ENCODE measurements at places on chromosomes 16 and 17.

DNA sequence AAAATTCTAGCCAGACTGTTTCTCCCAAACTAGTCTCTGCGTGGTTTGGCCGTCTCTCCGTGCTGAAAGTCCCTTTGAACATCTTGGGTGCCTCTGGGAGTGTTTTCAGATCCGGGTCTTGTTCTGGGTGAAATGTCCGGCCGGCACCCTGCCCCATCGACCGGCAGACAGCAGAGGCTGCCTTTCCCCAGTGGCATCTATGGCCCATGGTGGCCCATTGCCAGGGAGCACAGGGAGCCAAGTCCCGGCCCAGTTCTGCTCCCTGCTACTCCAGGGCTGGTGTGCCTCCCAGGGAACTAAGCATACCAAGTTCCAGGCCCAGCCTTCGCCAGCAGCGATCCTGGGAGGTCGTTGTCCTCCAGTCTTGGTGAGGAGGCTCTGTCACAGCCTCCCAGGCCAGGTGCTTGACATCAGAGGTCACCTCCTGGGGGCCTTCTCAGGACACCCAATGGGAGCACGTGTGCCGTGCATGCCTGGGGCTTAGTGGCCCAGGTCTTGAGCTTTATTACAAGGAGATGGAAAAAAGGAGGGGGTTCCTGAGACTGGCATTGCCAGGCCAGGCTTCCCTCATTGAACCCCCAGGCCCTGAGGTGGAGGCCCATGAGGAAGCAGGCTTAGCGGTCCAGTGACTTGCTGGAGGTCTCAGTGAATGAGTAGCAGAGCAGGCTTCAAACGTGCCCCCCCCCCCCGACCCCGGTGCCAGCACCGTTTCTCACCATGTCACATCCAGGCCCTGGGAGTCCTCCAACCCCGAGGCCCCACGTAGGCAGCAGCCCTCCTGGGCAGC is 54.0 kb downstream of the PGS1 start:
- DNase-seq, result peak; percentile 71

DNA sequence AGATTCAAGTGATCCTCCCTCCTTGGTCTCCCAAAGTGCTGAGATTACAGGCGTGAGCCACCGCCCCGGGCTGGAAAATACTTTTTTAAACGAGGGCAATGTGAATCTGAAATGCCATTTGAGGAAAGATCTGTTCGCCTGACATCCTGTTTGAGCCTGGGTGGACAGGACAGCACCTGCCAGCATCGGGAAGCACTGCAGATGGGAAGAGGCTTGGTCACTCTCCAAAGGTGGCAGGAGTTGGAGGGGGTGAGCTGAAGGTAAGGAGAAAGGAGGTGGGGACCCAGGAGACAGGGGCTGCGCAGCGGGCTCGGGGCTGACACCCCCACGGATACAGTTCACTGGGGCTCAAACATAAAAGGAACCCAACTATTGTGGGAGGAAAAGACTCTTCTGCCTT is 3.9 kb upstream of the BIRC5 start:
- DNase-seq, result no peak

DNA sequence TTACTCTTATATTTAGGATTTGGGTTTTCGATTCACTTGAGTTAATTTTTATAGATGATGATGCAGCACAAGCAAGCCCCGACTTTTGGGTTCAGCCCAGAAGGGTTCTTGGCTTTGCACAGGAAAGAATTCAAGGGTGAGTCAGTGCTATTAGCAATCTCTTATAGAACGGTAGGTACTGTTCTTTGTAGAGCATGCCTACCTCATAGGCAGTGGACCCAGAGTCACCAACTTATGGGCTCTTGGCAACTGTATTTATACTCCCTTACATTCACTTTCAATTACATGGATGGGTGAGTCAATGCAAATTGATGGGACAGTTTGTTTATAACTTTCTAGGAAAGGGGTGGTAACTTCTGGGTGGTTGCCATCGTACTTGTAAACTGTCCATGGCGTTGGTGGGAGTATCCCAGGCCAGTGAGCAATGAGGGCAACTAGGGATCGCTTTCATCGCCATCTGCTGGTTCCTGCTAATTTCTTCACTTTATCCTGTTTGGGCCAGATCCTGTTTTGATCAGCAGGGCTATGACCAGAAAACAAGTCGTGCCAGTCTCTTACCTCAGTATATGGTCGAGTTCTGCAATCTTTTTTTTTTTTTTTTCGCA is 362.6 kb downstream of the CNTNAP4 start:
- no peak for DNase-seq

DNA sequence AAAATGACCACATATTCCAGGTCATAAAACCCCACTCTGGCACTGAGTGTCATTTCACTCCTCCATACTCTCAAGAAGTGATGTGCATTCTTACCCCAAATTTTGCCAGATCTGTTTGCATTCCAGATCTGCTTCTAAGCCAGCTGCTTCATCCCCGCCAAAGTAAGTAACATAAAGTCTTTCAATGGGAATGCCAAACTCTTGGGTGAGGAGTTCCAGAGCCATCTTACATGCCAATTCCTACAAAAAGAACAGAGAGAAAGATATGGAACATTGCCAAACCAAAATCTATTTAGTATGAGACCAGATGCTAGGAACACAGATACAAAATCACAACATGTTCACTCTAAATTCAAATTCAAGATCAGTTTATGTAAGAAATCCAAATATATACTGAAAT is 12.9 kb downstream of the AARS1 start:
- DNase-seq, result no peak

DNA sequence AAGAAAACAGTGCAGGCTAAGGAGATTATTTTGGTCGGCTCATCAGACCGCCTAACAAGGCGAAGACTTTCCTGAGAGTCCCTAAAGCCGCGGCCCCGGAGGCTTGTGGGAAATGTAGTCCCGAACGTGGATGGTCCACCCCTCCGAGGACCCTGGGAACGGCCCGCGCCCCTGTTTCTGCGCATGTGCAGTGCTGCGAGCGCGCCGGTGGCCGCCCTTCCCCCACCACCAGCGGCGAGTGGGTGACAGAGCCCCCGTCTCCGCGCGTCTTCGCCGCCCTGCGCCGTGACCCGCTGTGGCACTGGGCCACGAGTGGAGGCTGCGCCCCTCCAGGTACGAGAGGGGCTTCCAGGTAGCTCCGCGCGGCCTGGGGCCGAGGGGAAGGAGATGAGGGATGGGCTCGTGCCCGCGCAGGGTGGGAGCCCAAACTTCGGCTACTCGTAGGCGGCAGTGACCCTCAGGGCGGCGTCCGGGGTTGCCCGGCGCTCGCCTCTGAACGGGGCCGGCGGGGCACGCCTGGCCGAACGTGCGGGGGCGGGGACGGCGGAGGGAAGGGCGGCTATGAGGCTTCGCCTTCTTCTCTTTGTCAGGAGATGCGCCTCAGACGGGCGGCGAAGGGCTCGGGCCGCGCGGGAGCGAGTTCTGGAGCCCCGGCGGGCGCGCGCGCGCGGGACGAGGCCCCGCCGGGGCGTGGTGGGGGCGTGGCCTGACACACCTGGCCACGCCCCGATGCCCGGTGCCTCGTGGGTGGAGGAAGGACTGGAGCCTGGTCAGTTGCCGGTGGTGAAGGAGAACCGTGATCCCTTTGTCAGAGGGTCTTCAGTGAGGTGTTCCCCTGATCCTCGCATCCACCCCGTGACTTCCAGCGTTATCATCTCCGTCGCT is at the start of gene ZFP1:
TSS of gene ZFP1 (plus strand) at position 214 of the 885 bp plus-strand sequence. CDS start 4,428 bp downstream, outside the sequence.
- peak; percentile 90 for DNase-seq

DNA sequence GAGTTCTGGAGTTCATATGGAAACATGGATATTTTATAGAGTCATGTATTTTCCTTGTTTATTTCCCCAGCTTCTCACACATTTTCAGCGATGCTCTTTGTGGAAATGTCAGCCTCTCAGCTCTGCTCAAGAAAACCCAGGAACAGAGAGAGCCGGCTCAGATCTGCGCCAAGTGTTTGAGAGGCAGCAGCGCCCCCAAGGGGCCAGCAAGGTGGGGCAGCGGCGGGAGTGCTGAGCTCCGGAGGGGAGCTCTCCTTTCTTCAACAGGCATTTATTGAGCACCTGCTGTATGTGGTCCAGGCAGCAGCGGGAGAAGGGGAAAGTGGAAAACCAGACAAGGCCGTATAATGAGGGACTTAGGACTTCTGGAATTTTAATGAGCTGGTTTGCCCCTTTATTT is 421.1 kb upstream of the C16orf82 start:
- no peak for DNase-seq

GRCh38 chr17:48540213-48540612 is 4.7 kb downstream of the HOXB2 start:
- DNase-seq, result no peak

- DNase-seq, result no peak
These were observed 261.1 kb downstream of the C16orf95 start for GRCh38 chr16:87056083-87056482.

GRCh38 chr16:10889855-10890254 is 12.9 kb downstream of the CIITA start:
- DNase-seq, result no peak

GRCh38 chr17:35865412-35866340 is 3.0 kb downstream of the HEATR9 start:
- no peak for DNase-seq

DNA sequence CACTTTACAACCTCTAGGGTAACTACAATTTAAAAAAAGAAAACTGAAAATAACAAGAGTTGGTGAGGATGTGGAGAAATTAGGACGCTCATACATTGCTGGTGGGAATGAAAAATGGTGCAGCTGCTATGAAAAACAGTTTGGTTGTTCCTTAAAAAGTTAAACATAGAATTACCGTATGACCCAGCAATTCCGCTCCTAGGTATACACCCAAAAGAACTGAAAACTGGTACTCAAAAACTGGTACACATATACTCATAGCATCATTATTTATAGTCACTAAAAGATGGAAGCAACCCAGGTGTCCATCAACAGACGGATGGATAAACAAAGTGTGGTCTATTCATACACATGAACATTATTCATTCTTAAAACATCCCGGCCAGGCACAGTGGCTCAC is 42.9 kb upstream of the DNAH17 start:
- DNase-seq, result no peak

GRCh38 chr16:11996433-11997330 is 20.1 kb downstream of the SNX29 start:
- DNase-seq, result no peak

DNA sequence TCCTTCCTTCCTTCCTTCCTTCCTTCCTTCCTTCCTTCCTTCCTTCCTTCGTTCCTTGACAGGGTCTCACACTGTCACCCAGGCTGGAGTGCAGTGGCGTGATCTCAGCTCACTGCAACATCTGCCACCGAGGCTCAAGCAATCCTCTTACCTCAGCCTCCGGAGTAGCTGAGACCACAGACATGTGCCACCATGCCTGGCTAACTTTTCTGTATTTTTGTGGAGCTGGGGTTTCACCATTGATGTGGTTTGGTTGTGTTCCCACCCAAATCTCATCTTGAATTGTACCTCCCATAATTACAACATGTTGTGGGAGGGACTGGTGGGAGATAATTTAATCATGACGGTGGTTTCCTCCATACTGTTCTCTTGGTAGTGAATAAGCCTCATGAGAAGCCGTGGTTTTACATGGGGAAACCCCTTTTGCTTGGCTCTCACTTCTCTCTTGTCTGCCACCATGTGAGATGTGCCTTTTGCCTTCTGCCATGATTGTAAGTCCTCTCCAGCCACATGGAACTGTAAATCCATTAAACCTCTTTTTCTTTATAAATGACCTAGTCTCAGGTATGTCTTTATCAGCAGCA is 90.3 kb upstream of the MPHOSPH6 start:
- no peak for DNase-seq

DNA sequence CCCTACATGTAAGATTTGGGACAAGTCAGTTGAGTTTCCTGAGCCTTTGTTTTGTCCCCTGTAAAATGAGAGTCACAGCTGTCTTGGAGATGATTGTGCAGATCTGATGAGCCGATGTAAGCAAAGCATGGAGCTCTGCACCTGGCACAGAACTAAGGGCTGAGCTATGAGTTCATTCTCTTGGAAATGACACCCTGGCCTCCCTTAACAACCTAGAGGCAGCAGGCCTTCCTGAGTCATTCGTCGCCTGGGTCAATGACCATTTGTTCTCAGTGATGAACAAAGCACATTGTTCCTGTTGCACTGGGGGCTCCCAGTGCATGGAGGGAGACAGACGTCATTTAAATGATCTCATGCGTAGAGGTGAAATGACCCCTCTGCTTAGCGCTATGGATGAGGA is 62.8 kb upstream of the GCSH start:
- peak; percentile 77 for DNase-seq

GRCh38 chr16:53224951-53225533 is 170.3 kb downstream of the CHD9 start:
- DNase-seq, result no peak

- no peak for DNase-seq
These were observed 5.0 kb upstream of the DHRS13 start for GRCh38 chr17:28907709-28908475.

DNA sequence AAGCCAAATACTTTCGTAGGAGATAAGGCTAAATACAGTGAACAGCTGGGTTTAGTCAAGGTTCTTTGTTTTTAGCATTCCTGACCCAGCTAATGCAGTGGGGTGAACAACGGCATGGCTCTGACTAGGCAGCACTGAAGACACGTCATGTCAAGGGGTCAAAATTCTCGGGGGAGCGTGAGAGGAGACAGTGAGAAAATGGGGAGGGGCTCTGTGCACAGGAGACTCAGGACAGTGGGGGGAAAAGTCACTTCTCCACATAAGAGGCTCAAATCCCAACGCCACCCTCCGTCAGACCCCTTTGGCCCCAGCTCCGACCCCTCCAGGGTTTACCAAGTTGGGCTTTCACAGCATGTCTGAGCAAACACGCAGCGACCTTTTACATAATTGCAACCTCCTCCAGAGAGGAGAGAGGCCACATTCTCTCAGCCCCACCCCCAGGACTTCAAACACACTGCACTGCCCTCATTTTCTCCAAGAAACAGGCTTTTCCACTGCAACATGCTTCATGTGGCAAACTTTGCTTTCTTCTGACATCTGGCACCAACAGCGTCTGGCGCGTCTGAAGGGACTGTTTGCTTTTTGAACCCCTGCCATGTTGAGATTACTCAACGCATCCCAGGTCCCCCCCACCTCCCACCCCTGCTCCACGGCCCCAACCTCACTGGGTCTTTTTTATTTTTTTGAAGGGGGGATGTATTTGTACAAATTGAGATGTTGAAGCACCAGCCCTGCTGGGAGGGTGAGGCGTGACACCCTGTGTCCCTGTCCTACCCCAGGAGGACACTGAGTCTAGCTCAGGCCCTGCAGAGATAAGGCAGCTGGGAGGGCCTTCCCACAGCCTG is 30.0 kb downstream of the AXIN2 start:
- DNase-seq, result no peak

GRCh38 chr16:75112734-75113491 is 3.7 kb downstream of the LDHD start:
- no peak for DNase-seq

- DNase-seq, result no peak
These were observed 53.2 kb downstream of the SLC39A11 start for GRCh38 chr17:73039282-73039681.
